ENCODE measurements at places on chromosomes 6 and 20. TPM values are rescaled to one million over a fixed set of nuclear protein-coding genes. Genes with fewer than 3 reads are reported as not detected.

DNA sequence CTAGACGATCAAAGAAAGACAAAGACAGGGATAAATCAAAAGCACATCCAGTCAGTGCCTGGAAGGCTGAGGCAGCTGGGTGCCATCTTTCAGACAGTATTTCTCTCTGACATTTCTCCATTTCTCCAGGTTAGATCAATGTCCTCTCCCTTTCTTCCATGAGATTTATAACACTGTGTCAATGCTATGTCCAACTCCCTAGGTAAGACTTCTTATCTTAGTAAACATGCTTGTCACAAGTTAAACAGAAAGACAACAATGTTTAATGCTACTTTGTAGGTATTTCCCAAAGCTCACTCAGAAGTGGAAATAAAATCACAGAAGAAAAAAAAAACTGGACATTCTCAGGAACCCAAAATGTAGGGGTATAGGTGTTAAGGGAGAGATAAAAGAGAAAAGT is 113.9 kb downstream of the GPR63 start:
- no peak for DNase-seq

- DNase-seq: peak; percentile 69
Observed at GRCh38 chr20:56974499-56975250, 291.8 kb downstream of the BMP7 start.

GRCh38 chr6:3882866-3883265 is 33.7 kb downstream of the FAM50B start:
- no peak for DNase-seq

GRCh38 chr6:51913265-51913664 is 174.1 kb downstream of the PKHD1 start:
- DNase-seq: no peak

- no peak for DNase-seq
Observed at GRCh38 chr6:6057442-6058053, 50.8 kb upstream of the NRN1 start.

DNA sequence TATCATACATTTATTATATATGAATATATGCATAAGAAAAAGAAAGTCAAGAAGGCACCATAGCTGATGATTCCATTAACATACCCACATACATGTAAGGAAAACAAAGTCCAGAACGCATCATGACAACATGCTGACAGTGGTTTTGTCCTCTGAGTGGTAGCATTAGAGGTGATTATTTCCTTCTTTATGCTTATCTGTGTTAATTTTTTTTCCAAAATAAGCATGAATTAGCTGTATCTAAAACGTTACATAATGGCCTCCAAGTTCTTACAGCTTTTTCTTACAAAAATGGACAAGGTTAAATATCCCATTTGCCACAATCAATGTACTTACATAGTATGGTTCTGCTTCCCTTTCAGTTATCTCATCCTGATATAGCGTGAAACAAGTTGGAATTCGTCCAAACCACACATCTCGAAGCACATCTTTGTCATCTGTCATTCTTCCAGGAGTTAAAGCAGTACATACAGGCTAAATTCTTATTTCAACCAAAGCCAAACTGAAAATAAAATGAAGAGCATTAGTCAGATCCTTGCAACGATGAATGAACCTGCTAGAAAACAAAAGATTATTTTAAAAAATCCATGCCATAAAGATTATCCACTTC is 9.7 kb downstream of the ATG5 start:
- no peak for DNase-seq

DNA sequence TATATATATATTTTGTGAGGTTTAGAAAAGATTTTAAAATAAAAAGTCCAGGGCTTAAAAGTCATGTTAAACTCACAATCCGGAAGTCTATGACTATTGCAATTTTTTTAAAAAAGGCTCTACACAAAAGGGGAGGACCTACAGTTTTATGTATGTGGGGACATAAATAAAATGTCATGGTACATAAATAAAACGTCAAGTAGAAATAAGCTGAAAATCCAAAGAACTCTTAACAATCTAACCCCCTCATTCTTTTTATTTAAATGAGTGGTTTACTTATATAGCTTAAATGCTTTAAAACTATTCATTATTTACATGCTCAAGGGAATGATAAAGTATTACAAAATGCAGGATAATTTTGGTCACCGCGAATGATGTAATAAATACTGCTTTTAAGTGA is 36.2 kb downstream of the STX7 start:
- DNase-seq: no peak

GRCh38 chr6:135922746-135923145 is 71.2 kb downstream of the PDE7B start:
- DNase-seq: no peak

- DNase-seq: no peak
Observed at GRCh38 chr20:53901497-53902096, 168.8 kb downstream of the BCAS1 start.

CAPN11 gene
- not detected for total RNA-seq

BCAS1 gene
- 4.0 TPM for total RNA-seq

NDUFAF5 gene
- total RNA-seq: 24.0 TPM

MEI4 gene
- total RNA-seq: not detected

VGLL2 gene
- not detected for total RNA-seq

SNAP25 gene
- not detected for total RNA-seq

MOXD1 gene
- 1.3 TPM for total RNA-seq
